ENCODE measurements at places on chromosomes 7 and 10.

- no peak for DNase-seq
These were observed 351.5 kb upstream of the AUTS2 start for GRCh38 chr7:69246758-69247157.

DNA sequence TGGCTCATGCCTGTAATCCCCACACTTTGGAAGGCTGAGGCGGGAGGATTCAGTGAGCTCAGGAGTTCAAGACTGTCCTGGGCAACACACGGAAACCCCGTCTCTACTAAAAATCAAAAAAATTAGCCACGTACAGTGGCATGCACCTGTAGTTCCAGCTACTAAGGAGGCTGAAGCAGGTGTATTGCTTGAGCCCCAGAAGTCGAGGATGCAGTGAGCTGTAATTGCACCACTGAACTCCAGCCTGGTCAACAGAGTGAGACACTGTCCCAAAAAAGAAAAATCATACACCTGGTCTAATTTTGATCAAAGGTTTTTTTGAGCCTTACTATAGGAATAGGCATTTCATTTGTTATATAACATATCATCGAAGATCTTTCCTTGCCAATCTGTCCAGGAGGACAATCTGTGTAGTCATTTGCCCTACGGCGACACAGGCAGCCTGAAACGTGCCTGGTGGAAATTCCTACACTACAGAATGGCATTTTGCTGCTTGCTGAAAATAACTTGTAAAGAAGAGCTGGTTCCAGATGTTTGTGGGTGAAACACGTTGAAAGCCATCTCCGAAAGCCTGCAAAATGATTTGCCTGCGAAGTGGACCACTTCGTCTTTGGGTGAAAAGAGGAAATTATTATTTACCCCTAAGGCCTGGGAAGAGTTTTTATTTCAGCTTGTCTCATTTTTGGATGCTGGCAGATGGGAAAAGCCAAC, 31.3 kb upstream of the GDI2 start:
- DNase-seq: no peak

- no peak for DNase-seq
These were observed 156.1 kb downstream of the MAD1L1 start for GRCh38 chr7:2076649-2077064.

- DNase-seq: no peak
These were observed 176.3 kb downstream of the CREB5 start for GRCh38 chr7:28588602-28589001.

GRCh38 chr7:17989546-17989945, 38.1 kb downstream of the PRPS1L1 start:
- DNase-seq: no peak

DNA sequence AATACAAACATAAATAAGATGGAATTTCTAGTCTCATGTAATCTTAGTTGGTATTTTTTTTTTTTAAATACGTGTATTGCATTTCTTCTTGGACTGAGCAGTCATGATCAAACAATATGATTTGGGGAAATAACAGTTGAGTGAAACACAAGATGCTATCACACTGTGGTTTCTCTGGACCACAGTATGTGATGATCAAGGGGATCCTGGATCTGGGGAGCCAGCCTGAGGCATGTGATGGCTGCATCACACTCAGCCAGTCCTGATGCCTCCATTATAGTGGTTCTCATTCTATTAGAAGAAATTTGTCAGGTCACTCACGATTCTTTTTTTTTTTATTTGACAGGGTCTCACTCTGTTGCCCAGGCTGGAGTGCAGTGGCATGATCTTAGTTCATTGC, 495.9 kb upstream of the POT1 start:
- DNase-seq: no peak

GRCh38 chr10:25159591-25159990, 15.2 kb upstream of the GPR158 start:
- DNase-seq: no peak

- DNase-seq: no peak
These were observed 232.7 kb upstream of the CHRM2 start for GRCh38 chr7:136635751-136636150.

GRCh38 chr7:102990642-102991041, 77.8 kb downstream of the LRRC17 start:
- DNase-seq: no peak

DNA sequence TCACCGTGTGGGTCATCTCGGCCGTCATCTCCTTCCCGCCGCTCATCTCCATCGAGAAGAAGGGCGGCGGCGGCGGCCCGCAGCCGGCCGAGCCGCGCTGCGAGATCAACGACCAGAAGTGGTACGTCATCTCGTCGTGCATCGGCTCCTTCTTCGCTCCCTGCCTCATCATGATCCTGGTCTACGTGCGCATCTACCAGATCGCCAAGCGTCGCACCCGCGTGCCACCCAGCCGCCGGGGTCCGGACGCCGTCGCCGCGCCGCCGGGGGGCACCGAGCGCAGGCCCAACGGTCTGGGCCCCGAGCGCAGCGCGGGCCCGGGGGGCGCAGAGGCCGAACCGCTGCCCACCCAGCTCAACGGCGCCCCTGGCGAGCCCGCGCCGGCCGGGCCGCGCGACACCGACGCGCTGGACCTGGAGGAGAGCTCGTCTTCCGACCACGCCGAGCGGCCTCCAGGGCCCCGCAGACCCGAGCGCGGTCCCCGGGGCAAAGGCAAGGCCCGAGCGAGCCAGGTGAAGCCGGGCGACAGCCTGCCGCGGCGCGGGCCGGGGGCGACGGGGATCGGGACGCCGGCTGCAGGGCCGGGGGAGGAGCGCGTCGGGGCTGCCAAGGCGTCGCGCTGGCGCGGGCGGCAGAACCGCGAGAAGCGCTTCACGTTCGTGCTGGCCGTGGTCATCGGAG, 1.8 kb downstream of the ADRA2A start:
- no peak for DNase-seq

DNA sequence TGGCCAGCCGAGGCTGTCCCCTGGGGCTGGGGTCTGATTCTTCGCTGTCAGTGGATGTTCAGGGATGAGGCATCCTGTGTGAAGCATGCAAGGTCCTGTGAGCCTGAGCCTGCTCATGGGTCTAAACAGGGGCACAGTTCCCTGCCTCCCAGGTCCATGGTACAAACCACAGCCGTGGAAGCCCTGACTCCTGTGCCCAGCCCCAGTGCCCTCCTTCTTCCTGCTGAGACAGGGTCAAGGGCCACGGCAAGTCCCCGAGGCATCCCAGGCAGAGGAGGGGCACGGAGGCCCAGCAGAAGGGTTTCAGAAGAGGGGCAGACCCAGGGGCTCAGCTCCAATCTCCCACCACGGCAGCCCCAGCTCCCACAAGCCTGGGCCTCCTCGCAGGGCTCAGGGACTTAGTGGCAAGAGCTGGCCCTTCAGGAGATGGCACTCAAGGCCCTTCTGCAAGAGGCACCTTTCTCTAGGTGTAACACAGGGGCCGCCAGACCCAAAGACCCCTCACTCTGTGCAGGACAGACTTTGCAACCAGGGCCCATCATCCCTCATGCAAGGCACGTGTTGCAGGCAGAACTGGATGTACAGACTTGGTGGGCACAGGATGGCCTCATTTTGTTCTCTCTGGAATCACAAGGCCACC, 248.8 kb downstream of the TCERG1L start:
- DNase-seq: peak; percentile 17

- DNase-seq: no peak
These were observed 269.2 kb downstream of the RNLS start for GRCh38 chr10:88313878-88314277.

- DNase-seq: peak; percentile 34
These were observed 165.7 kb downstream of the PTPN20 start for GRCh38 chr10:47076949-47077361.

- DNase-seq: no peak
These were observed 81.9 kb downstream of the DNMBP start for GRCh38 chr10:99927721-99928280.

- no peak for DNase-seq
These were observed 3.2 kb downstream of the TES start for GRCh38 chr7:116213361-116214130.

GRCh38 chr10:19785366-19785765, 30.9 kb upstream of the PLXDC2 start:
- no peak for DNase-seq

DNA sequence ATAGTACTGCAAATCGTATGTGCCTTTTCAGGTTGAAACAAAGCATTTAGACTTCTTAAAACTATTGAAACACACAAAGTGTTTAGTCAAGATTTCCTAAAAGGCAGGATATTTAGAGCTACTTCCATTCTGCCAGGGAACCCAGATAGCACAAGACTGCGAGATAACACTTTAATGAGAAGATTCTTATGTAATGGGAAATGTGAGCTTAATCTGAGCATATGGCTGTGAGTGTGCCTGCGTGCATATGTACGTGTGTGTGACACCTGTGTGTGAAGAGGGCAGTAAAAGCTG, 14.3 kb upstream of the JCAD start:
- no peak for DNase-seq

DNA sequence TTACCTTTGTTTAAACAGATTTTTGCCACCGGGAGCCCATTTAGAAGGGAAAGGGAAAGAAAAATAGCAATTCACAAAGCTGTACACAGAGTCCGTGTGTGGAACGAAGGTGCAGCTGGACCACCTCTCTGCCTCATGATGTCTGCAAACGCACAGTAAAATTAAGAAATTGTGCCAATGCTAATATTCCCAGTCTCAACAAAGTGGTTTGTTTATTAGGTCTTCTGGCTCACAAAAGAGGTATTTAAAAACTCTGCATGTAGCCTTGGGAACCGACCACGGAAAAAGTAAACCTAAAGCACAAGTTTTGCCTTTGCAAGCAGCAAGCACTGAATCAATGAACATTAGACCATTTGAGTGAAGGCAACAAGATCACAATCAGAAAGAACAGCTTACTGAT, 57.7 kb downstream of the CREB3L2 start:
- no peak for DNase-seq

DNA sequence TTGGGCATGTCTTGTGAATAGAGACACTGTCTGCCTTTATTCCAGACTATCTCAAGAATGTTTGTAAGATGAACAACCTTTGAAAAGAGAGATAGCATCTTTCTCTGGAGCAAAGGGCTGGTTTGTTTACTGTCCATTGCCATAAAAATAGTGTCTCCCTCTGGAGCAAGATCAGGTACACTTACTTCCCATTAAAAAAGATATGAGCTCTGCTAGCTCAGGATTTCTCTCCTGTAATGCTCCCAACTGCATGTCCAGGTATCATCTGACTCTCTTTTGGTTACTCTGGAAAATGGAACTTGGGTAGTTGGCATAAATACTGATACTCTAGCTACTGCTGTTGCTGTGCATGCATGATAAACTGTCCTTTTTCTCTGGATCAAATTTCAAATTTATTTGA, 381.1 kb downstream of the TFEC start:
- DNase-seq: no peak

- no peak for DNase-seq
These were observed 229.3 kb upstream of the KLF14 start for GRCh38 chr7:130963339-130963738.

DNA sequence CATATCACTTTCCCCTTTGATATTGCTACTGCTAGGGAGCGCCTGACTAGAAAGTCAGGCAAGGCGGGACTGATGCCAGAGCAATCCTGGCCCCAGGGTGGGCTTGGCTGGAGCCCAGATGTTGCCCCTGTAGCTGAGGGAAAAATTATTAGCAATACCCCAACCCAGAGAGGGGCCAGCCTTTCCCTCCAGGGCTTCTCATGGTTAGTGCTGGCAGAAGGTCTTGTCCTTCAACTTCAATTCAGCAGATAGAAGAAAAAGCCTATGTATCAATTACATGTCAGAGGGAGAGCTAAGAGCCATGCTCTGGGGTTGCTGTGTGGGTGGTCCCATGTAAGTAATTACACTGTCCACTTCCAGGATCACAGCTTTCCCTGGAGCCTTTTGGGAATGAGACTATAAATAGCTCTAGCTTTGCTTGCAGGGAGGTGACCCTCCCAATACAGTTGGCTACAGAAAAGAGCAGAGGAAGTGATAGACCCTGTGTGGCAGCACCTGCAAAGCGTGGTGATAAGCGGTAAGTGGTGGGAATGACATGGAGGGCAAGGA, 579.1 kb downstream of the CCSER2 start:
- DNase-seq: no peak

DNA sequence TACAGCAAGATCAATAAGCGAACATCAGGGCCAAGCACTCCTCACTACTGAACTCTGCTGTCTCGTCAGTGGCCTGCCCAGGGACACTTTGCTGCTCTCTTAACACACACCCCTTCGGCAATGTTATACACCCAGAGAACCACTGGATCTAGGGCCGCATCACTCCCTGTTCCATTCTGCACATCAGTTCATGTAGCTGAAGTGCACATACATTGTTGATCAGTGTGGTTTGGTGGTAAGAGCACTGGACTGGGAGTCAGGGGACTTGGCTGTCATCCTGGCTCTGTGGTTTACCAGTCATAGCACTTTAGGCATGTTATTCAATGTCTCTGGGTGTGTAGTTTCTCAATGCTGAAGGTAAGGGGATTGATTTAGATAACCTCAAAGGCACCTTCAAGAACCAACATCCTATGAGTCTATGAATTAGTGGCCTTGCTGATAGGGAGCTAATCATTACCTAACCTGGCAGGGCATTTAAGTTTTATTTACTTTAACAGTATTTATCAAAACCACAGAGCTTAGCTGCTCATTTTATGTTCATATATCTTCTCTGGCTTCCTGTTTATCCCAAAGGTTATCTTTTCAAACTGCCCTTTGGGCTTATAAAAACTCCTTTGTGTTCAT, 24.8 kb downstream of the DUSP5 start:
- no peak for DNase-seq

GRCh38 chr7:69062020-69062765, 536.1 kb upstream of the AUTS2 start:
- DNase-seq: no peak

- DNase-seq: no peak
These were observed 56.6 kb upstream of the BET1 start for GRCh38 chr7:94060752-94061151.

DNA sequence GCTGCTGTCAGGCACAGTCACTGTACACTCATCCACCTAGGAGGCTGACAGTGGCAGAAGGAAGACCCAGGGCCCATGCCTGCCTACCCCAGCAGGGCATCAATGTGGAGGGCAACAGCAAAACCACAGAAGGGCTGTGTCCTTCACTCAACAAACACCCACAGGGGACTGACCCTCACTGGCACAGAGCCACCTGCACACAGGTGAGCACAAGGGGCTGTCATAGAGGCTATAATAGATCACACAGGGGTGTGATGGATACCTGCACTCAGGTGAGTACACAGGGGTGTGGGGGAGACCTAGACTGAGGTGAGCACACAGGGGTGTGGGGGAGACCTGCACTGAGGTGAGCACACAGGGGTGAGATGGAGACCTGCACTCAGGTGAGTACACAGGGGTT, 132.8 kb upstream of the TCERG1L start:
- no peak for DNase-seq

Measured in left forelimb (tissue), 1 donor.